ENCODE measurements at places on chromosomes 13 and 19. TPM values are rescaled to one million over a fixed set of nuclear protein-coding genes. Genes with fewer than 3 reads are reported as not detected.
A peak's percentile ranks its signal among the peaks of the same experiment; 100 is the strongest.

DNA sequence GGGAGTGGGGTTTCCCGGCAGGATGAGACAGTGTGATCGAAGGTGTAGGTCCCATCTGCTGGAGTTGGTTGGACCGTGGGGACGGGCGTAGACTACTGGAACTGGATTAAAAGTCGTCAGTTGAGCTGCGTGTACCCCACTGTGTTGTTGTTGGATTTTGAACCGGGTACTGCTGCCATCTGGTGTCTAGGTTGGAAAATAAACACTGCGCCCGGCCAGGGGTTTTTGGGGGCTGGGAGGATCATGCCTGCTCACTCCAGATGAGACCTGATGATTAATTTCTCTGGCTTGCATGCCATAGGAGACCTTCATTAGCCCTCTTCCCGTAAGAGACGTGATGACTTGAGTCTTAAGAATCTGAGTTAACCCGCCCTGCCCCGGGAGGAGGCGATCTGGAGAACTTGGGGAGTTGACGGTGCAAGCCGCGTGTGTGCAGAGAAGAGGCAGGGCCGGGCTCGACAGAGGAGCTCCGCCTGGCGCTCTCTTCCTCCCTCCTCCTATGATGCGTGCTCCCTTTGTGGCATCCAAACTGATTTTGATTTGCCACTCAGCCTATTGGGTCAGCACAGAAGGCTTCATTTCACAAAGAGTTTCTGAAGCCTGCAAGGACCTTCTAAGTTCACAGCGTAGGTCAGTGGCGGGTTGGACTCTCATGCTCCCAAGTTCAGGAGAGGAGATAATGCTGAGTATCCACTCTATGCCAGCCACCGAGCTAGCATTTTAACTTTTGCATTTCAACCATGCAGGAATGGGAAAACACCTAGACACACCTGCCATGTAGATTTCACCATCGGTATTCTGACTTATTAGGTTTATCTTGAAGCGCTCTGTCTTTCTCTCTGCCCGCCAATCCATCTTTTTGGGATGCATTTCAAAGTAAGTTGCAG lies 2.7 kb downstream of the UHRF1 start:
- DNase-seq = peak; percentile 100

DNA sequence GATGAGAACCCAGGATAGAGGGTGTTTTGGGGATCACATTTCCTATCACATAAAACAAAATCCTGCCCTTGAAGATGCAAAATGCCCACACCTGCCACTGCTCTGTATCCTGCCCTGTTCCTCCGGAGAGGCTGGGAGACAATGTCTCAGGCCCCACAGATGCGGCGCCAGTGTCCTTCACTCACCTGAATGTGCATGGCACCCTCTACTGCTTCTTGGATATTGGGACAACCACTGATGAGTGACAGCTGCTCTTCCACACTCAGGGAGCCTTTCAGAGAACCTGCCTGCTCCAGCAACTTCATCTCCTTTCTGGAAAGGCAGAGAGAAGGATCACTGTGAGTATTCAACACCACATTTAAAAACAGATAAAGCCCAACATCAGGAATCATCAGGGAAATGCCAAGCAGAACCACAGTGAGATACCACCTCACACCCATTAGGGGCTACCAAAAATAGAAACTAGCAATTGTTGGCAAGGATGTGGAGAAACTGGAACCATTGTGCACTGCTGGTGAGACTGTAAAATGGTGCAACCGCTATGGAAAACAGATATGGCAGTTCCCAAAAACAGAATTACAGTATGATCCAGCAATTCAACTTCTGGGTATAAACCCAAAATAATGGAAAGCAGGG lies 36.4 kb downstream of the CRYL1 start:
- DNase-seq = peak; percentile 51

GRCh38 chr19:4279267-4279529 lies 132 bp downstream of the SHD start:
- DNase-seq = no peak

LRG1 gene
- total RNA-seq = 0.13 TPM

TMEM143 gene
- total RNA-seq = 7.3 TPM

PLVAP gene
- not detected for total RNA-seq
